ENCODE measurements at places on chromosomes 11 and 22.

- DNase-seq: no peak
Measured at GRCh38 chr11:128689948-128690664, 3.8 kb upstream of the FLI1 start.

- DNase-seq: no peak
Measured at GRCh38 chr11:125233116-125233515, 68.6 kb downstream of the PKNOX2 start.

- DNase-seq: no peak
Measured at GRCh38 chr11:95296621-95297025, 65.6 kb upstream of the SESN3 start.

DNA sequence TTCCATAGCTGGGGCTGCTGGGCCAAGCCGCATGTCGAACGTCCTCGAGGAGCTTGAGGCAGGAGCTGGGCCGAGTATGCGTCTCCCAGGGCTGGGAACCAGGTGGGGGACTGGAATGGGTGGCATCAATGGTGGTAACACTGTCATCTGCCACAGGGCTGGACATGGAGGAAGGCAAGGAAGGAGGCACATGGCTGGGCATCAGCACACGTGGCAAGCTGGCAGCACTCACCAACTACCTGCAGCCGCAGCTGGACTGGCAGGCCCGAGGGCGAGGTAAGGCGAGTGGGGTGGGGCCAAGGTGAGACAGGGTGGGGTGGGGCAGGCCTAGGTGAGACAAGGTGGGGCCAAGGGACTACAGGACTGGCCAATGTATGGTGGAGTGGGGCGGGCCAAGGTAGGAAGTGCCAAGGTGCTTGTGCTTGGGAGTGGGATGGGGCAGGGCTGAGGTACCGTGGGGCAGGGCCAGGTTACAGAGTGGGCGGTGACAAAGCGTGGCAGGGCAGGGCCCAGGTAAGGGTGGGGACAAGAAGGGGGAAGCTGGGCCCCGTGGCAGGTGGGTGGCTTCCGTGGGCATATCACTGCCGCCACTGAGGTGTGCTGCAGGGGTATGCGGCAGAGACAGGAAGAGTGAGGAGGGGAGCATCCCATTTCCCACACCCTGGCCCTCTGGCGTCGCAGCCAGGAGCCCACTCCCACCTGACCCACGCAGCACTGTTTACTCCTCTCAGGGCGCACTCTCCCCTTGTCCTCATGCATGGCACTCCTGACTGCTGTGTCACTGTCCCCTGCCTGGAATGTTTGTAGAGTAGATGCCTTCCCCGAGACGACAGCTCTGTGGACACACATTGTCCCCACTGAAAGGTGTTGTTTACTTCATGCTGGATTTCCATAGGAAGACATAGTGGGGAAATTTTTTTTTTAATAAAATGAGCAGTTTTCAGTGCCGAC is 27.5 kb upstream of the DGCR8 start:
- no peak for DNase-seq

DNA sequence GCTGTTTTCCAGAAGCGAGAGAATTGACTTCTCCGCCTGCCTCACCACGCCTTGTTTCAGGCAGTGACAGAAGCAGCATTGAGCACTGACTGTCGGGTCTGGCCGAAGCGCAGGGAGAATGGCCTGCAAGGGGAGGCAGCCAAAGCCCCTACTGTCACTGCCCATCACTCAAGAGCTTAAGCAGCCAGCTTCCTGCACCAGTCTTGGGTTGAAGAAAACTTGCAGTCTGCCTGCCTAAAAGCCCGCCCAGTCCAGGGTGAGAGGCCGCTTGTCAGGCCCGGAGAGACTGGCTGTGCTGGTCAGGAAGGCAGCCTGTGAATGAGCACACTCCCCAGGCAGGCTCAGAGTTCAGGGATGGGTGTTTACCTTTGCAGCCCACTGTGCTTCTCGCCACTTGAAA is 108.3 kb downstream of the PKNOX2 start:
- no peak for DNase-seq

- no peak for DNase-seq
Measured at GRCh38 chr22:30396871-30397655, at the start of gene SEC14L2. SEC14L2 (plus strand) TSS chr22:30397018; CDS start chr22:30397117, 99 bp downstream.

GRCh38 chr11:44625759-44626523 is 60.5 kb downstream of the CD82 start:
- DNase-seq: no peak

- no peak for DNase-seq
Measured at GRCh38 chr22:42007922-42008321, 9.3 kb downstream of the WBP2NL start.

GRCh38 chr11:95827696-95828095 is 37.4 kb downstream of the CEP57 start:
- DNase-seq: no peak

DNA sequence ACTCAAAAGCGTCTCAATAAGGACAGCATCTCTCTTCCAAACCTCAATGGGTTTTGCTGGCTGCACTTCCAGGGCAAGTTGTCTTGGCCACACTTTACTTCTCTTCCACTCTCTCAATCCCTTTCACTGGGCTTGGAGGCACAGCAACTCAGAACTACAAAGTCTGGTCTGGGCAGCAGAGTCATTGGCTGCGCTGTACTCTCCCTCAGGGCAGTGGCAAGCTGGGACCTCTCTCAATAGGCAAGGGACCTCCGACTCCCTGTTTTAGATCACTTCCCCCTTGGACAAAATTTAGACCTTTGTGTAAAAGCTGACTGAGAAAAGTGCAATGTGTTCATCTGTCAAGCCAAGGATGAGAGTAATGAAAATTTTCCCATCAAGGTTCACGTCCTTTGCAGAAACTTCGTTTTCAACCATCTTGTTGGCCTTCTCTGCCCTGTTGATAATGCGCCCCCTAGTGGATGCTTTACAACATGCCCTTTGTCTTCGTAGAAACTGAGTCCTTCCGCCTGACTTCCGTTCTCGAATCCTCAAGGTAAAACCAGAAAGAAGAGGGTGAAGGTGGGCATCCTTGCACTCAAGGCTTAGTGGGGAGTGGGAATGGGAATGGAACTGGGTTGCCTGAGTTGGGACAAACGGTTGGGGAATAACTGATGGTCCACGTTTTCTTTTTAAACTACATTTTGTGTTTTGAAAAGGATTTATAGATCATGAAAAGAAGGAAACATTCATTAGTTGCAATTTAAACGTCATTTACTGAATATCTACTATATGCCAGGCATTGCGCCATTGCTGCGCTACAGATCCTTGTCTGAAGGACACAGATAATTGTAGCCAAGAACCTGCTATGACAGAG is 99.1 kb downstream of the CD44 start:
- DNase-seq: no peak

- no peak for DNase-seq
Measured at GRCh38 chr22:37146051-37146385, 3.7 kb downstream of the IL2RB start.

GRCh38 chr11:133951327-133952198 is 5.2 kb downstream of the IGSF9B start:
- DNase-seq: no peak

GRCh38 chr11:17687946-17688670 is 31.3 kb upstream of the MYOD1 start:
- DNase-seq: no peak

DNA sequence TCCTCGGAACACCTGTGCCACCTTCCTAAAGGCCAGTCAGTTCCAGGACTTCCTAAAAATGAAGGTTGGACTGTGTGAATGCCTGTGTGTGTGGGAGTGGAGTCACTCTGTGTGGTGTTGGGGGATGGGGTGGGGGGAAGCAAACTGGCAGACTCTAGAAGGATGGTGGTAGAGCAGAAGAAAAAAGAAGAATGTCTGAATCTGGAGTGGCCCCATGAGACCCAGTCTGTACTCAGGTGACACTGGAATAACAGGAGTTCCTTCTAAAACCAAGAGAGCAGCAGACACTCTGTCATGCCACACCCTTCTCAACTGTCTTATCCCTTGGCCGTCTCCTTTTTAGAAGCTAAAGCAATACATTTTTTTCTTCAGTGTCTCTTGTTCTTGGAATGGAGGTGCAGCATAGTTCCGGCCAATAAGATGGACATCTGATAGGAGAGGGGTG is 82.9 kb downstream of the MAML2 start:
- DNase-seq: no peak

DNA sequence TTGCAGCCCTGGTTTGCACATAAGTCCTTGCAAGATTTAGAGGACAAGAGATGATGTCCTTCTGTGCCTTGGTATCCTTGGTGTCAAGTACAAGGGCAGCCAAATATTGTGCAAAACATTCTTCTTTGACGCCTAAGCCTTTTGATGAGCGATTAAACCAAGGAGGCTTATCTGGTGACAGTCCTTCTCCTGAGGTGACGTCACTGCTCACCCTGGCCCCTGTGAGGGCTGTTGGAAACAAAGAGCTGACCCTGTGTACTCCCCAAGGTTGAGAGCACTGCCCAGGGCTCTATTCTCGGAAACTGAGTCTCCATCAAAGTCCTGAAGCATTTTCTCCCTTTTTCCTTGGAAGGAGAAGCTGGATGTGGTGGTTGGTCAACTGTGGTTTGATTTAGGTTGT is 4.7 kb upstream of the GRAMD1B start:
- DNase-seq: no peak

GRCh38 chr11:10778217-10778970 is 27.3 kb downstream of the CTR9 start:
- no peak for DNase-seq

GRCh38 chr22:38310518-38311322 is 6.5 kb downstream of the CSNK1E start:
- DNase-seq: no peak

GRCh38 chr22:49292909-49293308 is 534.8 kb downstream of the BRD1 start:
- DNase-seq: no peak

- DNase-seq: no peak
Measured at GRCh38 chr11:45692808-45693453, 27.5 kb upstream of the CHST1 start.

- peak; percentile 15 for DNase-seq
Measured at GRCh38 chr11:8225589-8226036, 38.1 kb downstream of the LMO1 start.

GRCh38 chr11:80911666-80912065 is 1470.8 kb upstream of the TENM4 start:
- DNase-seq: no peak
